Activated CD4-positive, alpha-beta T cell treated with anti-CD3 and anti-CD28 coated beads for 36 hours (primary cell): ENCODE measurements at places on chromosomes 11 and 22. TPM values are rescaled to one million over a fixed set of nuclear protein-coding genes. Genes with fewer than 3 reads are reported as not detected.

The GPR83 gene
- total RNA-seq: 0.07 TPM

The SMIM35 gene
- not detected for total RNA-seq

The BATF2 gene
- total RNA-seq: not detected

The ANO5 gene
- 0.02 TPM for total RNA-seq

The GGTLC3 gene
- not detected for total RNA-seq

The OR51B5 gene
- total RNA-seq: not detected

The PLA2G6 gene
- total RNA-seq: 57.3 TPM

The OR52N4 gene
- 0.23 TPM for total RNA-seq

The INTS4 gene
- 53.8 TPM for total RNA-seq

The ZNRF3 gene
- 2.3 TPM for total RNA-seq

The OR52A1 gene
- total RNA-seq: not detected

The SMTNL1 gene
- total RNA-seq: not detected

The OR2AG2 gene
- total RNA-seq: 0.14 TPM

DNA sequence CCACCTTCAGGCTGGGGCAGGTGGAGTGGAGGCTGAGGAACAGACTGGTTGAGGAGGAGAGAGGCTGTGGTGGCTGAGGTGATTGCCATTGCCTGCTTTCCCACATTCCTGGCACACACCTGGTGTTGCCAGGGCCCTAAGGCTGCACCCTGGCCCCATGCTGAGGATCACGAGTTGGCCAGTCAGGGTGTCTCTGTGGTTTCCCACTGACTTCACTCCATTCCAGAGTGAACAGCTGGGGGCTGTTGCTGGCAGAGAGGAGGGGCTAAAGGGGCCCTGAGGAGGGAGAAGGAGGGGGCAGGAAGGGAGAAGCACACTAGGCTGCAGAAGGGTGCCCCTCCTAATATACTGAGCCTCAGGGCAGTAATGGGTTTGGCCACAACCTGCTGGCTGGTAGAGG, 1.8 kb downstream of the TMEM86A start:
- no peak for DNase-seq

GRCh38 chr11:36702330-36703054, 104.5 kb upstream of the RAG2 start:
- peak; percentile 10 for DNase-seq

DNA sequence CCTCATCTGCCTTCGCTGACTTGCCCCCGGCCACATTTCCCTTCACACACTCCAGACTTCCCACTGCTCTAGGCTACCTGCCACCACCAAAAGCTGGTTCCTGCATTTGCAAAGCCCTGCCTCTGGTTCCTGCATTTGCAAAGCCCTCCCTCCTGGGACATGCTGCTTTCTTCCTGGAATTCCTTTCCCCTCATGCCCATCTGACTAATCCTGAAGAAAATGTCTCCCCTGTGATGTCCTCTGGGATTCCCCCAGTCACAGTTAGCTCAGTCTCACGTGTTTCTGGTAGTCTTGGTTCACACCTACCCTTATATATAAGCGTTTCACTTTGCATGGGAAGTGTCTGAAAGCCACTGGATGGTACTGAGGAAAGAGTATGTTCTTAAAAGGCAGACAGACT, 206.9 kb downstream of the DBX1 start:
- no peak for DNase-seq

GRCh38 chr11:60971520-60971919, at the start of gene CD6:
TSS of gene CD6 (plus strand) at chr11:60971680. CDS start at chr11:60971866, 186 bp downstream.
- DNase-seq: peak; percentile 82

GRCh38 chr11:77884186-77884828, 63.4 kb downstream of the AAMDC start:
- no peak for DNase-seq

- no peak for DNase-seq
These were observed 3.2 kb downstream of the MPST start for GRCh38 chr22:37022483-37023337.

- DNase-seq: no peak
These were observed 448.0 kb upstream of the FAT3 start for GRCh38 chr11:91776655-91777054.

GRCh38 chr11:75346912-75347647, 4.4 kb downstream of the ARRB1 start:
- no peak for DNase-seq

GRCh38 chr11:9831122-9831521, 167.2 kb downstream of the SWAP70 start:
- DNase-seq: no peak

- DNase-seq: no peak
These were observed 131.8 kb downstream of the FEZ1 start for GRCh38 chr11:125364121-125364826.

GRCh38 chr11:67033661-67034166, 10.8 kb downstream of the SYT12 start:
- DNase-seq: no peak

GRCh38 chr11:22275600-22275999, 62.6 kb upstream of the SLC17A6 start:
- DNase-seq: no peak

GRCh38 chr11:87443707-87444106, 406.0 kb downstream of the TMEM135 start:
- DNase-seq: no peak

DNA sequence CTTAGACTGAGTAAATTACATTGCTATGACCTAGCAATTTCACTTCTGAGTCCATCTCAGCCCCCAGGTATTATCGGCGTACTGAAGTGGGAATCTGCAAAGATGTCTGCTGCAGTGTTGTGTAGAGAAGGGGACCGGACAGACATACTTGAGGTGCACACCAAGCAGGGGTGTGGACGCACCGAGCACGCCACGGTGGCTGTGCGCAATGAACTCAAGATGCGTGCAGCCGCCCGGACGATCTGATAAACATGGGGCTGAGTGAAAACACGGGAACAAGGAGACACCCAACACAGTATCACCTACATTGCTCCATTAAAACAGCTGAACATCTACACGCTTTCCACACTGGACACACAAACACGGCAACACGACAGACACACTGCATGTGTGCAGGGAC, 454.3 kb downstream of the OPCML start:
- no peak for DNase-seq

- no peak for DNase-seq
These were observed 22.6 kb downstream of the TMEM218 start for GRCh38 chr11:125088576-125089455.

- no peak for DNase-seq
These were observed 177.1 kb upstream of the B3GAT1 start for GRCh38 chr11:134589129-134589528.

DNA sequence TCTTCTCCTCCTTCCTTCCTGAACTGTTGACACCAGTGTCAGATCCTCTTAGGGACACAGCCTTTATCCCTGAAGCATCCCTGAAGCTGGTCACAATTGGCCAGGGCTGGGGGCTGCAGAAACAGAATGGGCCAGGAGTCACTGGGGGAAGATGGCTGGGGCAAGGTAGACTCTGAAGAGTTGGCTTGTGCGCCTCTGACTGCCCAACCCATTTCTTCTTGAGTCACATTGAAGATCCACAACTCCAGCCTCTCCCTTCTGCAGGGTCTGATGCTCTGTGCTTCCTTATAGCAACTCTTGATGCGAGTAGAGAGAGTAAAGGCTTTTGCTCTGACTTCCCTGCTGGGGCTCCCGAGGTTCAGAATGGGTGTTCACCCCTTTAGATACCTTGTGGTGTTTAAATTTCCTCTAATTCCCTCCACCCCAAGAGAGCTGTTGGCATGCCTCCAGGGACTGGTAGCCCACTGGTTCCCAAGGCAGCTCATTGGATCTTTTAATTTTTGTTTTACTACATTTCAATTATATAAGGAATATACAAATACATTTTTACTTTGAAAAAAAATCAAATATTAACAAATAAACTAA, 13.4 kb downstream of the PRDM11 start:
- no peak for DNase-seq

DNA sequence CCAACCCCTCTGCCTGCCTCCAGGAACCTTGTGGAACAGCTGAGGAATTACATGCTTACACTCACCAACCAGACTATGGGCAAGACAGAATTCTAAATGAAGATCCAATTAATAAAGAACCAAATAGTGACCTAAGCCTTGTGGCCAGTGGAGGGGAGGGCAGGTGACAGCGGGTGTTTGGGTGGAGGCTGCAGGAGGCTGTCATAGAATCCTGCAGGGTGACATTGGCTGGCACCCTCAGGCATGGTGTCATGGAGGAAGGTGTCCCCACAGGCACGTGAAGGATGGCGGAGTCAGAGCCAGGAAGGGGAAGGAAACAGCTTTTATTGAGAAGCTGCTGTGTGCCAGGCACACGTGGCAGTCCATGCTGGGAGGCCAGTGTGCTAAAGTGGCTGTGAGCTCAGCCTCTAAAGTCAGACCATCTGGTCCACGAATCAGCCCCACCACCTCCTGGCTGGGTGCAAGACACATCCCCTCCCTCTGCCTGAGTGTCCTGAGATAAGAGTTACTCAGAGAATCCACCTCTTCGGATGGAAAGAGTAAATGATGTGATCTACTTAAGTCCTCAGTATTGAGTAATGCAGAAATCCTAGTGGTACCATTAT, 8.7 kb downstream of the MYO18B start:
- no peak for DNase-seq

DNA sequence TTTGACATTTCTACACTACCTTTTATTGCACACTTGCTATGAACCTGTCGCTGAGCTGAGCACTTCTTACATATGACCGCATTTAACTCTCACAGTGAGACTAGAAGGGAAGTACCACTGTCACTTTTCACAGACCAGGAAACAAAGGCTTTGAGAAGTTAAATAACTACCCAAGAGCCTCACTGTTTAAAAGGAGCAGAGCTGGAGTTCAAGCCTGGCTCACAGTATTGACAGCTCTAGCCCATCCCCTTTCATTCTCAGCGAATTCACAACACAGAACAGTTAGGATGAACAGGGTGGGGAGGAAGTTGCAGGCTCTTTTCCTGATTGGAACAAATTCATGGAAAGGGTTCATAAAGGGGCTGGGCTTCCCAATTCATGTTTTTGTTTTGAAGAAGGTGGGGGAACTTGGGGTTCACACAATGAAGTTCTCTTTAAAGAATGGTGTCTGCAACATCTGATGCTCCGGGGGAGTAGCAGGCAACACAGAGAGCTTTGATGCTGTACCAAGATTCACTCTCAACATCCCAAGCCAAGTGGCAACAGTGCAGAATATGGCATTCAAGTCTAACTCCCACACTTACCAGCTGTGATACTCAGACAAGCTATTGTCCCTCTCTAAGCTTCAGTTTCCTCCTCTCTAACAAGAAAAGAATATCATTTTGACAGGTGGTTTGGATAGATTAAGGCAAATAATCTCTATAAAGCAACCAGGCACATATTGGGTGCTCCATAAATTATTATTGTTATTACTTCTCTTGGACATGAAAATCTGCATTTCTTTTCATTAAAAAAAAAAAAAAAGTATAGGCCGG, 17.2 kb downstream of the SCGB1A1 start:
- no peak for DNase-seq

- no peak for DNase-seq
These were observed 166.7 kb downstream of the TBC1D22A start for GRCh38 chr22:46929046-46929709.
